ENCODE measurements at places on chromosomes 5 and 9.

GRCh38 chr9:134552349-134552990, 89.1 kb upstream of the COL5A1 start:
- no peak for ATAC-seq

- ATAC-seq = no peak
These were observed 810.6 kb downstream of the TLE4 start for GRCh38 chr9:80382211-80382891.

DNA sequence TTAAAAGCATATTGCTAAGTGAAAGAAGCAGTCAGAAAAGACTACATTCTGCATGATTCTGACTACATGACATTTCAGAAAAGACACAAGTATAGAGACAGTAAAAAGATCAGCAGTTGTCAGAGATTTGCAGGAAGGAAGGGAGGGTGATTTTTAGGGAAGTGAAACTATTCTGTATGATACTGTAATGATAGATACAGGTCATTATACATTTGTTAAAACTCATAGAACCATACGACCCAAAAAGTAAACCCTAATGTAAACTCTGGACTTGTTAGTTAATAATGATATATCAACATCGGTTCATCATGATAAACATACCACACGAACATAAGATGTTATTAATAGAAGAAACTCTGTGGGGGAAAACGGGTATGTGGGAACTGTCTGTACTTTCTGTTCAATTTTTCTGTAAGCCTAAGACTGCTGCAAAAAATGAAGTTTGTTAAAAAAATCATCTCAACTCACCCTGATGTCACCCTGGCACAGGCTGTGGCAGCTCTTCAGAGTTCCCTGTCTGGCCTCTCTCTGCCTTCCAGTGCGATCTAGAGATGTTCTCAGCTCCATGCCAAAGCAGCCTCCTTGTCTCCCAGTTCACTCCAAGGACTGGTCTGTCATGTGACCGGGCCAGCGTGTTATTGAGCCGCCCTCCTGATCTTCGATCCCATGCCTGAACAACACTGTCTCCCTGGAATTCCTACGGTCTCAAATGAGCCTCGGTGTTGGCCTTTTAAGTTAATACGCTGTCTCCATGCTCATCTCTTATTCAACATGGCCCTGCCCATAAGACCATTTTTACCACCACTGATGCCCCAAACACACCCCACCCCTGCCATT, 35.4 kb downstream of the PRLR start:
- ATAC-seq = no peak

DNA sequence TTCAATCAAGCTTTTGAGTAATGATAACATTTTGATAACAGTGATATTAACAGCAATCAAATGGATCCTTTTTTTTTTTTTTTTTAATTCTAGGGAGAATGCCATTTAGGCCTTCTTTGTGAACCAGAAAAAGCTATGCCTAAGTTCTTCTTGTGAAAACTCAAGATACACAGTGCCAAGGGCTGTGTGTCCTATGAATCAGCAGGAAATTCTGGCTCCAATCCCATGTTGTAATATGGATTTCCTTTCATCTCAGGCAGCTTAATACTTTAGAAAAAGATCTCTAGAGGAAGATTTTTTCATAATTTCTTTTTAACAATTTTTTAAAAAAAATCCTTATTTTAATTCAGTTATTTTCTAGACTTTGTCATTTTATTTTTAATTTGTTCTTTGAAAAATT, 96.1 kb downstream of the NUDT12 start:
- ATAC-seq = no peak

DNA sequence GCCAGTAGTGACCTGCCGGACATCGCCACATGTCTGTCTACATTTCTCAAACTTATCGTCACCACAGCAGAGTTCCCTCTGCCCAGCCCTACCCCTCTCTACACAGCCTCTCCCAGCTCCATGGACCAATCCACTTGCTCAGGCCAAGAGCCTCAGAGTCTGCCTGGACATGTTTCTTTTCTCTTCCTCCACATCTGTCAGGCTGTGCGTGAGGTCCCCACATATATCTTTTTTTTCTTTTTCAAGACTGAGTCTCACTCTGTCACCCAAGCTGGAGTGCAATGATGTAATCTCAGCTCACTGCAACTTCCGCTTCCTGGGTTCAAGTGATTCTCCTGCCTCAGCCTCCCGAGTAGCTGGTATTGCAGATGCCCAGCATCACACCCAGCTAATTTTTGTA, 62.7 kb upstream of the GGTA1 start:
- peak; percentile 61 for ATAC-seq

DNA sequence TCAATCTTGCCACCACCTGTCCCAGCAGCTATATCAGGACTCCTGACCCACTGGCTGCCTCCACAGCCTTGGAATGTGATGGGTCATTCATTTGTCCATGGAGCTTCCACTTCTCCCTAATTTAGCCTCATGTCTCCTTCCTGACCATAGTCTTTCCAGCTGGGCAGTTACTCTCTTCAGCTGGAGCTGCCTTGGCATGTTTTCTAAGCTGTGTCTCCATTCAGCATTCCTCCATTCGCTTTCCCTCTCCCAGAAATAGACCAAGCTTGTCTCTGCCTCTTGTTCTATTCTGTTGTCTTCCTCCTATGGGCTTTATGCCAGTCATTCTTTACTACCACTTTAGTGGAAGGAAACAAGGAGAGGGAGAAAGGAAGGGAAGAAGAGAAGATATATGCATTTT, 5.3 kb upstream of the CTXN3 start:
- ATAC-seq = peak; percentile 21

DNA sequence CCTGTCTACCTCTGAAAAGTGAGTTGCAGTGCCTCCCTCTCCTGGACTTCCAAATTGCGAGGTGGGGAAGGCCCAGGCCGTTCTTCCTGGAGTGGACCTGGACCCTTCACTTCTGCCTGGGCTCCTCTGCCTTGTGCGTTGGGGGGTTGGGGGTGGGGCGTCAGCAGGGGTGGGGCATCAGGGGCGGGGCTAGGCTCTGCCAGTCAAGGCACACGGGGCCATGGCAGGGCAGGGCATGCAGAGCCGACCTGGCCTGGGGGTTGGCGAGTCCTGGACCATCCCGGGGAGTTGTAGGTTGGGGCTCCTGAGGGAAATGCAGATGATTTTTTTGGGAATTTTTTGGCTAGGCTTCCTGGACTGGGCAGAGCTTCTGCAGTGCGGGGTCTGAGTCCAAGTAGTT, 87.1 kb downstream of the EHMT1 start:
- ATAC-seq = no peak

GRCh38 chr5:163950248-163950647, 444.8 kb downstream of the MAT2B start:
- ATAC-seq = no peak

GRCh38 chr5:112532654-112533360, 113.7 kb upstream of the EPB41L4A start:
- no peak for ATAC-seq

DNA sequence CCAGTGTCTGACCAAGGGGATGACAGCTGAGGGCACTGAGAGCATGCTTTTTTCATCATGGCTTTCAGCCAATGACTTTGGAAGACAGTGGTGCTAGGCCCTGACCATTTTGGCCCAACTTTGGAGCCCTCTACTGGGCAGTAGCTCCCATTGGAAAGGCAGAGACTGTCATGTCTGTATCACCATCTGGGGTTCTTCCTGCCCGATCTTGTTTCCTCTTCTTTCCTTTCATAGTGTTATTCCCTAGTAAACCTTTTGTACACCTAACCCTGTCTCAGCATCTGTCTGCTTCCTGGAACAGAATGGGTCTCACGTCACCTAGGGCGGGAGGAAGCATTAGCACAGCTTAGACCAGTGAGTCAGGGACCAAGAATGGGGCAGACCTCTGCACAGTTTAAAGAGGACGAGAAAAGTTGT, 97.4 kb upstream of the MAST4 start:
- peak; percentile 77 for ATAC-seq

DNA sequence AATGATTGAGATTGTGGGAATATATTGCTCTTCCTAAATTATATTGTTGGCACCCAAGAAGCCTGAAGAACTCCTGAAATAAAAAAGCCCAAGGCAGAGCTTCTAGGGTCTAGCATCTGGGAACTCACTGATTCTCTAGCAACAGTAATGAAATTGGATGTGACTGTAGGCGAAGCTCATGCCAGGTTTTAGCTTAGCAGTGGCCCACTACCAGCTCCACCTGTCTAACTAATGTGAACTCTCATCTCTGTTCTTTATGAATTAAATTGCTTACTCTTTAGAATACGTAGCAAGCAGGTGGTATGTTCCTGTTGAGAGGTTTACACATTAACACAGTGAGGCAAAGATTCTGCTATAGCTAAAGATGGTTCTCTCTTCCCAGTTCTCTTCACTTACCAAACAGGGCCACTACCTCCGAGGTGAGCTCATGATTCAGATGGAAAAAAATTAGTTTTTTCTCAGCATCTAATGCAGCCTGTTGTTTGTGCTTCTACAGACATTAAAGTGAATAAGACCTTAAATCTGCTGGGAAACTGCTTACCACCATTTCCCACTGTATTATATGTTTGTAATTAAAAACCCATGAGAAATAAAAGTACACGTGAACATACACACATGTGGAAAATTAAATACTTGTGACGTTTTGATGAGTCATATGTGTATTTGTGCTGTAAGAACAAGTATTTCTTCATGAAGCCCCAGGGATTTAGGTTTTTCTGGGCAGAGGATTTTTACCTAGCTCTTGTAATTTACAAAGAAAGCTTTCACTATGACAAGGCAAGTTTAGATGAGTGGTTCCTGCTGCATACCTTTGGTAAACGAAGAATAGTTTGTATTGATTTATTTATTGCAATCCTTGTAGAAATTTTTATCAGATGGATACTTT, 360.1 kb downstream of the KDM4C start:
- ATAC-seq = no peak

DNA sequence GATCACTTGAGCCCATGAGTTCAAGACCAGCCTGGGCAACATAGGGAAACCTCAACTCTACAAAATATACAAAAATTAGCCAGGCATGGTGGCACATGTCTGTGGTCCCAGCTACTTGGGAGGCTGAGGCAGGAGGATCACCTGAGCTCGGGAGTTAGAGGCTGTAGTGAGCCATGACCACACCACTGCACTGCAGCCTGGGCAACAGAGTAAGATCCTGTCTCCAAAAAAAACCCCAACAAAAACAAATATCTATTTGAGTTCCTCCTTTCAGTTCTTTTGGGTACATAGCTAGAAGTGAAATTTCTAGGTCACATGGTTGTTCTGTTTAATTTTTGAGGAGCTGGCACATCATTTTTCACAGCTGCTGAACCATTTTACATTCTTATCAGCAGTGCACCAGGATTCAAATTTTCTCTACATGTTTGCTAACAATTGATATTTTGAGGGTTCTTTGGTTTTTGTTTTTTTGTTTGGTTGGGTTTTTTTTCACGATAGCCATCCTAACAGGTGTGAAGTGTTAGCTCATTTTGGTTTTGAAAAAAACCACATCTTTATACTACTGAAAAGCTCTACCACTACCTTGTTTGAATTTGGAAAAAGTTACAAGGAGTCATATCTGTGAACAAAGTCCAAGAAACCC, 176.9 kb upstream of the SLC12A2 start:
- no peak for ATAC-seq

DNA sequence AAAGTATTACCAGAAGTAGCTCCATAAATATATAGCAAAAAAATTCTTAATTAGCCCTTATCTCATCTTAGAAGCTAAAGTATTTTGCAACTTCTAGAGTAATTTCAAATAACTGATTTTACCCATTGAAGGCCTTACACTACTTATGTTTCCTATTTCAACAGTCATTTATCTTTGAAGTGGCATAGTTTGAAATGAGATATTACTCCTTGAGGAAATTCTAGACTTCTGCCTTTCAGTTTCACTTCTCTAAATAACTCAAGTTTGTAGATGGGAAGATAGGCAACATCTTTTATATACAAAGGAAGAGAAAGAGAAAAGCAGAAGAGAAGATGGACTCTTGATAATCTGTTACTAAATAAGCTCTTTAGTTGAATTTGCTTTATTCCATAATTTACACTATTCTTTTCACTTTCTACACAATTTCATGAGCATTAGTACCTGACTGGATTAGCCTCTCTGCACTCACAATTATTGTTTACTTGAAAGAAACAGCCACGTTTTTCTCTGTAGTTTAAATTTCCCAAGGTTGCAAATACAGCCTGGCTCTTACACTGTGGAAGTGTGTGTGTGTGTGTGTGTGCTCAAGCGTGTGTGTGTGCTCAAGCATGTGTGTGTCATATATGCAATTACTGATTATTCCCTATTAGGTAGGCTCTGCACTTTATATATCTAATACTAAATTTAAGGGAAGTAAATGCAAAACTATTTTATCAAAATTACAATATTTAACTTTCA, 60.6 kb upstream of the EMB start:
- no peak for ATAC-seq

- no peak for ATAC-seq
These were observed 17.6 kb downstream of the DCANP1 start for GRCh38 chr5:135429301-135430134.

GRCh38 chr5:66224274-66224673, 80.2 kb downstream of the SREK1 start:
- ATAC-seq = peak; percentile 61
